Pulmonary artery endothelial cell (primary cell): ENCODE measurements at places on chromosomes 13 and 19. TPM values are rescaled to one million over a fixed set of nuclear protein-coding genes. Genes with fewer than 3 reads are reported as not detected.

Gene BCAM
- 8.0 and 22.4 TPM in 2 replicates for total RNA-seq

Gene ZFR2
- not detected in 2 replicates for total RNA-seq

Gene GARIN5A
- total RNA-seq, result not detected in 2 replicates

Gene LRFN3
- total RNA-seq, result 2.6 and 3.0 TPM in 2 replicates

Gene NLRP4
- total RNA-seq, result not detected in 2 replicates

Gene SYT5
- not detected in 2 replicates for total RNA-seq

- no peak for DNase-seq
Observed at GRCh38 chr13:51833980-51834379, 11.0 kb downstream of the TMEM272 start.

GRCh38 chr13:25218019-25218418 is 45.9 kb upstream of the AMER2 start:
- DNase-seq, result no peak

DNA sequence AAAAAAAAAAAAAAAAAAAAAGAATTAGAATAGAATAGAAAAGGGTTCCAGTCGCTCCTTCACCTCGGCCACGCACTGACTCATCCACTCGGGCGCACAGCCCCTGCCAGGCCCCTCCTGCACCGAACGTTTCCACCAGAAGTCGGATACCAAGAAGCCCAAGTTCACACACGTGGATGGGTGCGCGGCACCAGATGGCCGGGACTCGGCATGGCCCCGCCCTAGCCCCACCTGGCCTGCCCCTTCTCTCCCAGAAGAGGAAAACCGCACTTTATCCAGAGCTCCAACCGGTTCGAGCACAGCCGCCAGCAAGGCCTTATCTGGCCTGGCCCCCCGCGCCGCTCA is 5.9 kb downstream of the PRR36 start:
- DNase-seq, result no peak

DNA sequence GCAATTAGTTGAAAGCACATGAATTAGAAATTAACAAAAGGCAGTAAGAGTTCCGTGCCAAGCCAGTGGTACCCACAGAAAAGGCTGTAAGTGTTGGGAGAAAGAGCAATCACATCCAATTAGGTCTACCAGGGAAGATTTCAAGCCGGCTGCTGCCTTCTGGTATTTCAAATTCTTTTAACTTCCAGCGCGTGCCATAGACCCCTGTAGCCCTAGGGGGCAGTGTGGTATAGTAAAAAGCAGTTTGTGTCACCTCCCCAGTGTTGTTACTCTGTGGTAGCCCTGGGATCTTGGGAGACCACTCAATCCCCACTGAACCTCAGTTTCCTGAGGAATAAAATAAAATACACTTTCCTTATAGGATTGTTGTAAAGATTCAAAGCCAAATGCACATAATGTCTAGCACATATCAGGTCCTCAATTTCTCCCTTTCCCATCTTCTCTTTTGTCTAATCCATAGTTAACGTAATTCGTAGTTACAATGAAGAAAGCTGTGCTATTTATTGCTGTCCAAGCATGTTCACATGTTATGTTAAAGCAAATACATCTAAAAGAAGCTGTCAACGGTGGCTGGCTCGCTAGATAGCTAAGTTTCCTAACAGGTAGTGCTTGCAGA is 230.2 kb downstream of the TDRD3 start:
- DNase-seq, result no peak

DNA sequence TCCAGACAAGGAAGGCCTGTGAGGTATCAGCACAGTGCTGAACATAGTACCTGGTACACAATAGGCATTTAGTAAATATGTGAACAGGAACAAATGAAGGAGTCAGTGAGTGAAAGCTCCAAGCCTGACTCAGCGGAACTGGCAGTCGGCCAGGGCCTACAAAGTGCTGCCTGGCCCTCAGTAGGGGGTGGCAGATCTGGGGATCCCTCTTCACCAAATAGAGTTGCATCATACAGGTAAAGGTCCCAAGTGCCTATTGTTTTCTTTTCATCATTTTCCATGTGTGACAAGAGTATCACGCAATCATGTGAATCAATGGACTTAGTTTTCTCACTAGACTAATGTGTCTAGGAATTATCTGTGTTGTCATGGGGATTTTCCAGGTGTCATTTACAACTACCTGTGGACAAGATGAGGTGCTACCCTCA is 9.2 kb downstream of the CYP2B6 start:
- DNase-seq, result no peak

DNA sequence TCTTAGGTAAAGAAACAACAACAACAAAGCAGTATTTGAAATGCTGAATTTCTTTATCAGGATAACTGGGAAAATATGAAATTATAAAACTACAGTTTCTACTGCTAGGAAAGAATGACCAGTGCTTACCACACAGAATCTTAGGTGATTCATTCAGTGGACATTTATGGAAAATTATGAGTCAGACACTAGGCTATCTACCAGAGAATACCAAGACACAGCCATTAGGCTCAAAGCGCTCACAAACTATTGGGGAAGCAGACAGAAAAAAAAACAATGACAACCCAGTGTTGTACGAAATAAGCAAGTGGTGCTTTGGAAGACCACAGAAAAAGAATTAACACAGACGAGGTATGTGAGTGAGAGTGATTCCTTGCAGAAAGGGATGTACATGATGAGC is 1019.5 kb downstream of the PCDH9 start:
- DNase-seq, result peak; percentile 19

DNA sequence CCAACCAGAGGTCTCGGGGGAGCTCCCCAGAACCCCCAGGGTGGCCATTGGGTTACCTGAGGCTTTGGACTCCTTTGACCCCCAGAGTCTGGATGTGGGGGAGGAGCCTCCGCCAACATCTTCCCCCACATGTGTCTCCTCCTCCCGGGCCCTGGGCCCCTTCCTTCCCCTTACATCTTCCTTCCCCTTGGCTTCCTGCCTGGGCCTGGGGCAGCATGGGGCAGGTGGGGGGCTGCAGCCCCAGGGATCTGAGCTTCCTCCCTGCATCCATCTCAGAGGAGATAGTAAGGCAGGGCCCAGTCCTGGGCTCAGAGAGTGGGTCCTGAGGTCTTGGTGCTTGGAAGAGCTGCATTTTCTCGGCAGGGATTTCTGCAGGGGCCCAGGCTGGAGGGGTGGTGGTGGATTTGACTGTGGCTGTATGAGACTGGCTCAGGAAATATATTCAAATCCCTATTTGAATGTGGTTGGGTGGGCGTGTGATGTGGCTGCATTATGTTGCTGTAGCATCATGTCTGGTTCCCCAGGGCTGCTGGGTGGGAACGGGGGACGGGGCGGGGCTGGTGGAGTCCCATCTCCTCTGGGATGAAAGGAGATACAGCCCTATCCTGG is 919 bp downstream of the VAV1 start:
- no peak for DNase-seq

- DNase-seq, result peak; percentile 56
Observed at GRCh38 chr13:24160458-24161009, at the start of gene SPATA13. Gene SPATA13 (plus strand): TSS chr13:24160720. CDS start chr13:24222930, 62,210 bp downstream.

- no peak for DNase-seq
Observed at GRCh38 chr19:17775991-17776803, 18.7 kb upstream of the B3GNT3 start.

- DNase-seq, result no peak
Observed at GRCh38 chr13:109344552-109345157, 441.7 kb downstream of the IRS2 start.

GRCh38 chr13:113723410-113724015 is 35.5 kb upstream of the TMEM255B start:
- DNase-seq, result no peak

GRCh38 chr19:7505682-7506384 is 10.1 kb upstream of the ZNF358 start:
- no peak for DNase-seq

DNA sequence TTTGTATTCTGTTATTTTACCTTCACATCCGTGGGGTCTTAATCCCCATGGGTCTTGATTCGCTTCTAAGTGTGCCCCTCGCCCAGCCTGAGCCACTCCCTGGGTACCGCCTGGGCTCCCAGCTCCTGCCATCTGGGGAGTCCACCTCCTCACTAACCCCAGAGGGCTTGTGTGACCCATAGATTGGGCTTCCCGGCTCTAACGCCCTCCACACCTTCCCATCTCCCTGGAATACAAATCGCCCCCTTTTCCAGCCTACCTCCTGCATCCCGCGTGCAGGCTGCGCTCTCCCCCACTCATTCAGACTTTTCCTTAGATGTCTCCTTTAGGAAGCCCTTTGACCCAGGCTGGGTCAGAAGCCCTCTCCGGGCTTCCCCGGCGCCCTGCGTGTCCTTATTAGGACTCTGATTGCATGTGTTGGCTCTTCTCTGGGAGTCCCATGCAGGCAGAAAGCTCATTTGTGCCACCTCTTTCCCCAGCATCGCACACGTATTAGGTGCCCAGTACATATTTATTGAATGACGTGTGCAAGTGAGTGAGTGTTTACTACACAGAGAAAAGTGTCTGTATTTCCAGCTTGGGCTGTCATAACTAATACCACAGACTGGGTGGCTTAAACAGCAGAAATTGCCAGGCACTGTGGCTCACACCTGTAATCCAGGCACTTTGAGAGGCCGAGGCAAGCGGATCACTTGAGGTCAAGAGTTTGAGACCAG is 757 bp downstream of the CCDC124 start:
- no peak for DNase-seq

- DNase-seq, result no peak
Observed at GRCh38 chr19:54461210-54461609, 2.4 kb downstream of the LENG9 start.

DNA sequence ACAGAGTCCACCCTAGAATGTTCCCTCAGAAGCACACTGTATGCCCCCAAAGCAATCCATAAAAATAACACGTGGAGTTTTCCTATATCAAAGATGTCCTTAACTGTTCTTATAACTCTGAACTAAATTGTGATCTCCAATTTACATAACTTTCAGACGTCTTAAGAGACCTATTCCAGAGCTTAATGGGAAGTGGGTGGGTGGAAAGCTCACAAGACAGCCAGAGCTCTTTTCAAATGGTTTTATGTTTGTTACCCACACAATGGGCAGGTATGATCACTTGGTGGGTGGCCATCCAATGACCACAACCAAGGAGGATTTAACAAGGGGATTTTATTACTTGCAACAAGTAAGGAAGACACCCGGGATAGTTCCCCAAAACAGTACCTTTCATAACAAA is 81.7 kb downstream of the LRRC63 start:
- no peak for DNase-seq

GRCh38 chr13:84121456-84121855 is 239.2 kb upstream of the SLITRK1 start:
- DNase-seq, result no peak

- no peak for DNase-seq
Observed at GRCh38 chr13:110387451-110388107, 80.5 kb downstream of the COL4A2 start.

DNA sequence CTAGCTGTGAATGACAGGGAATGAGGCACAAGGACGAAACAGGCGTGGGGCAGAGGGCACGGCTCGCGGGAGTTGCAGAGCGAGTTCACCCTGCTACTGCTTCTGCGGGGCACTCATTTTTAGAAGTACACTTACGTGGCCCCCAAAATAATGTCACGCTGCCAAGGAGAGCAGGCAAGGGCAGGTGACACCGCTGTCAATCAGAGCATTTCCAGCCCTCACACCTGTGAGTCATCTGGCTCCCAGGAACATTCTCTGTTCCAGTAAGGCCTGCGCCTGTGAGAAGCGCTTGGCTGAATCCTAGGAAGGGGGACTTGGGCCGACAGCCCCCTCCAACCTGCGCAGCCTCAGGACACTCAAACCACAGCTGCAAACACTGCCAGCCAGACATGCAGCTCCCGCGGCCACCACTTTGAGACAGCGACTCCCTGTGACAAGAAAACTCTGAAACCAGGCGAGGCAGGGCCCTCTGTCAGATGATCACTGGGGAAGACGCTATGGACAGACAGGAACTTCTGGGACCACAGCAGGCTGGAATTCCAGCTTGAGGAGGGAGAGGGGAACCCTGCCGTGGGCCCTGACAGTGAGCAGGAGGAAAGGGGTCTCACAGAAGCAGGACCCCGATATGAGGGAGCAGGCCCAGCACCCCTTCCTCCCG is 12.7 kb downstream of the DOT1L start:
- DNase-seq, result no peak

DNA sequence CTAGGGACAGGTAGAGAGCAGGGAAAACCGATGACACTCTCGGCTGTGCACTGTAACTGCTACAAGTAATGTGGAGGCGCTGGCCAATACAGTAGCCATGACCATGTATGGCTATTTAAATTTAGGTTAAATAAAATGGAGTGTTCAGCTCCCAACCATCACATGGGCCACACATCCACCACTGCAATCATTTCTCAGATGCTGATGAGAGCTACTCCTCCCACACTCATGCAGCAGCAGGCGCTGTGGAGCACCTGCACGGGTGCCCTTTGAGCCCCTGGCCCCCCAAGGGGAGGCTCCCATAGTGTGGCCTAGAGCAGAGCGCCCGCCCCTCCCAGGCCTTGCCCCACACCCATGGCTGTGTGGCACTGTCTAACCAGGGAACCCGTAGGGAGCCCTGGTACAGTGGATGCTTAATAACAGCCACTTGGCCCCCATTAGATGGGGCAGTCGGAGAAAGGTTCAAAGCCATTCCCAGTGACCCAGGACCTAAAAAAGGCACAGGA is 6.0 kb downstream of the ACP4 start:
- DNase-seq, result no peak

DNA sequence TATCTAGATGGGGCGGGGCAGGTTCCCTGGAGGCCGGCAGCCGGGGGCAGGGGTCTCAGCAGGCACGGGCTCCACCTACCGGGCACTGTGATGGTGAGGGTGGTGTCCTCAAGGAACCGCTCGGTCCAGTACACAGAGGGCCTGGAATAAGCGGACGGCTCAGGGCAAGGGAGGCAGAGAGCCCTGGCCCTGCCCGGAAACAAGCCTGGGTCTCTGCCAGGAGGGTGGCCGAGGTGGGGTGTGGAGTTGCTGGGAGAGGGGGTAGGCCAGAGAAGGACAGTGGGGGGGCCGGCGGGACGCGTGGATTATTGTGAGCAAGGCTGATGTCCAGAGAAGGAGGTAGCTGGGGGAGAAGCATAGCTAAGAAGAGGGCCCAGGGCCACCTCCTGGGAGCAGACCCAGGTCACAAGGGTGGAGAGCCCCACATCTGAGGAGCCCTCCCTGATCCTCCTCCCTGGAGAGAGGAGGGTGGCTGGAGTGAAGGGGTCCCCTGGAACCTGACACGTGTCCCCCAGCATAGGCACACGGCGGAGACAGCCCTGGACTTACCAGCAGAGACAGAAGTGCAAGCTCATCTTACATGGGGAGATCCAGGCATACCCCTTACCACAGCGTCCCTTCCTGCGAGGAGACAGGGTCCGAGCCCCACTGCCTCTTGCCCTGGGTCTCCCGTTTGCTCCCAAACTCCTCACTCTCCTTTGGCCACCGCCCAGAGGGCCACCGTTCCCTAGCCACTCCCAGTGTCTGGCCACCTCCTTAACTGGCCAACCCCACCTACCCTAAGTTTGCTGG is 29.0 kb upstream of the MIER2 start:
- DNase-seq, result no peak

GRCh38 chr19:49057636-49058234 is at the start of gene CGB7:
Gene CGB7 (minus strand): TSS chr19:49057749. CDS start chr19:49055375, 2,374 bp downstream.
- no peak for DNase-seq

DNA sequence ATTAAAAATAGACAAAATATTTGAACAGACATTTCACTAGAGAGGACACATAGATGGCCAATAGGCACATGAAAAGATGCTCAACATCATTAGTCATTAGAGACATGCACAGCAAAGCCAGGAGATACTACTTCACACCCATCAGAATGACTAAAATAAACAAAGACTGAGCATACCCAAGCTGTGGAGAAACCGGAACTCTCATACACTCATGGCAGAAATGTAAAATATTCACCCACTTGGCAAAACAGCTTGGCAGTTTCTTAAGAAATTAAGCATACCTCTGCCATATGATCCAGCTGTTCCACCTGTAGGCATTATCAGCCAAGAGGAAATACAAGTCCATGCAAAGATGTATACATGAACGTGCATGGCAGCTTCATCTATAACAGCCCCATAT is 213.4 kb downstream of the TSHZ3 start:
- no peak for DNase-seq
